ENCODE measurements at places on chromosomes 1 and 21.

GRCh38 chr1:67745875-67746698 is 61.1 kb downstream of the GADD45A start:
- no peak for DNase-seq

DNA sequence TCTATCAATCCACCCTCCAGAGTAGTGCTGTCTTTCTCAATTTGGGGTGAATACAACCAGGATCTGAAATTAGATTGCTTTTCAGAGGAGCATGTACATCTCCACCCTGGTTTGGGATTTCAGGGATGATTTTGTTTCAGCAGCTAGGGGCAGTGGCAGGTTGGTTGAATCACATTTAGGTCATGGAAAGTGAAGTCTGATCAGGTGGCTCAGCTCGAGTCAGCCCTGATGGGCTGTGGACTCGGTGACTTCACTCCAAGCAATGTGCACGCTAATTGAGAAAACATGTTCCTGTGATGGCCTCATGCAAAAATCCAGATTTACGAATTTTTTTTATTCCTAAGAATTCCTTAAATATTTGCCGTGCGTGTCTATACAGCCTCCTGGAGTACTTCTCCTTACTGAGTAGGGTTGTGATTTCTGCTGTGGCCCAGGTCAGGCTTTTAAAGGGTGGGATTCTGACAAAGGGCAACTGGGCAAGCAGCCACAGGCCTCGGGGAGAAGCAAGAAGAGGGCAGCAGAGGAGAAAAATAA is 7.5 kb downstream of the NGF start:
- DNase-seq = no peak

DNA sequence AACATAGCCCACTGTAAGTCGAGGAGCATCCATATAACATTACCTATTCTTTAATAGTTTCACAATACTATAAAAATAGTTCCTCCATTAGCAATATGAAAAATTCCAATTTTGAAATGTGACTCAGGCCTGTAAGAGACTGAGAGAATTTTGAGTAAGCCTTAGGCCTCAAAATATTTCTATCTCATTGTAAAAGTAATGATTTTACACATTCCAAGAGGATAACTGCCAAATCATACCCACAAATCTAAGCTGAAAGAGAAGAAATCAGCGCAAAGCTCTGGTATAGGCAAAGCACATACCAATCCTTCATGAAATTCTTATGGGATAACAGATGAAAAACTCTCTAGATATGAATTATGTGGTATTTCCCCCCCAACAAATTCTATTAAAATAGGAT is 144.1 kb downstream of the CDC42BPA start:
- no peak for DNase-seq

- no peak for DNase-seq
Measured at GRCh38 chr1:236222632-236223031, 59.1 kb downstream of the ERO1B start.

DNA sequence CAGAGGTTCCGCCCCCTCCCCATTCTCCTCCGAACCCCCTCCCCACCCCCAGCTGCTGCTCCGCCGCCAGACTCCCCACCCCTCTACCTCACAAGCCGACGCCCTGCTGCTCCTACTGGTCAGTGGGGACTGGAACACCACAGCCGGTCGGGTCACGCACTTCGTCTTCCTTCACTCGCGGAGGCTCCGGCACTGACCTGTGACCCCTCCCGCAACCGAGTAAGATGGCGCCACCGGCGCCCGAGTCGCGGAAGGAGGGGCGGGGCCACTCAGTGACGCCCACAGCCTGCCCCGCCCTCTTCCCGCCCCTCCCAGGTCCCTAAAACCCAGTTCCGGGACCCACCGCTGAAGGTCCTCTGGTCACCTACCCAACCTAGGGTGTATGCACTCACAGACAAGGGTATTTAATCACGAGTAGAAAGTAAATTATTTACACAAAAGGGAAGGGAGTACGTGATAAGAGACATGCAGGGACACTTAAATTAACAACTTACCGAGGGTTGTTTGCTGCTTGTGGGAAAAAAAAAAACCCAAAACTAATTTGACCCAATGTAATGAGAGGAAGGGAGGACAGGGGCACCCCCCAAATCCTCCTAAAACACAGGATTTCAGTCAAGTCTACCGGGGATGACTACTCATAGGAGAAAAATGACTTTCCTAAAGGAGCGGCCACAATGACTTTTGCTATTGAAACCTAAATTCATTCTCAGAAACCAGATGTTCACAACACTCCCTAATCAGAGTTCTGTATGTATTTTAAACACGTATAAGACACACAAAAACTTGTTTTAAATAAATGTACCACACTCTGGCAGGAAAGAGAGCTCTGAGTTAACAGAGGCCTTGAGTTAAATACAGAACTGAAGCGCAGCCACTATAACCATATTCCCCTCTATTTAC is at the start of gene RIT1:
Gene RIT1 (minus strand): TSS at position 194 of the 900 bp plus-strand sequence. CDS start 588 bp downstream, outside the sequence.
- peak; percentile 95 for DNase-seq

GRCh38 chr1:41666981-41667631 is 182.6 kb upstream of the EDN2 start:
- no peak for DNase-seq

DNA sequence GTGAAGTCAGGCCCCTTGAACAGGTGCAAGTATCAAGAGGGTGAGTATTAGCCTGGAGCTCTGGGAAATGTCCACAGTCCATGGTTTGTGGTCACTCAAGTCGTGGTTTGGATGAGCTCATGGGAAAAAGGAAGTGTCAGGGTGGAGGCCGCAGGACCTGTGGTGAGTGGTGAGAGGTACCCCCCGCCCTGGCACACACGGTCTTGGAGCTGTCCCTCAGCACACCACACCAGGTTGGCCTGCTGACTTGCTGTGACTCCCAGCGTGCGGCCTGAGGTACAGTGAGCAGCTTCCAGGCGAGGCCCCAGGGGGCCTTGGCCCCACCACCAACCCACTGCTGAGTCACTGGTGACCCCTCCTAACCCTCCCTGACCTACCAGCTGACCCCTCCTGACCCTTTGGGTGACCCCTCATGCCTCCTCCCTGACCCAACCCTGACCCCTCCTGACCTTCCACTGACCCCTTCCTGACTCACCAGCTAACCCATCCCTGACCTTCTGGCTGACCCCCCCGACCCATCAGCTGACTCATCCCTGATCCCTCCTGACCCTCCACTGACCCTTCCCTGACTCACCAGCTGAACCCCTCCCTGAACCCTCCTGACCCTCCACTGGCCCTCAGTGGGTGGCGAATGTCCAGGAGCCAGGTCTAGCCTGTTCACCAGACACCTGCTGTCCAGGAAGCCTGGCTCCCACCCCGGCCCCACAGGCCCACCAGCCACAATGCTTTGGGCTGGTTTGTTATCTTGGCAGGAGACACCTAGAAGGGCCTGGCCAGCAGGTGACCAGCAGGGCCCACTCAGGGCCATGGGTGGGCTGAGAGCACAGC is 34.8 kb upstream of the RNF187 start:
- DNase-seq = peak; percentile 52

- DNase-seq = no peak
Measured at GRCh38 chr1:147777694-147778093, 17.3 kb upstream of the GJA5 start.

GRCh38 chr1:199725002-199725565 is 302.4 kb upstream of the NR5A2 start:
- peak; percentile 53 for DNase-seq

GRCh38 chr1:212565079-212565478 is 43.5 kb upstream of the ATF3 start:
- no peak for DNase-seq

DNA sequence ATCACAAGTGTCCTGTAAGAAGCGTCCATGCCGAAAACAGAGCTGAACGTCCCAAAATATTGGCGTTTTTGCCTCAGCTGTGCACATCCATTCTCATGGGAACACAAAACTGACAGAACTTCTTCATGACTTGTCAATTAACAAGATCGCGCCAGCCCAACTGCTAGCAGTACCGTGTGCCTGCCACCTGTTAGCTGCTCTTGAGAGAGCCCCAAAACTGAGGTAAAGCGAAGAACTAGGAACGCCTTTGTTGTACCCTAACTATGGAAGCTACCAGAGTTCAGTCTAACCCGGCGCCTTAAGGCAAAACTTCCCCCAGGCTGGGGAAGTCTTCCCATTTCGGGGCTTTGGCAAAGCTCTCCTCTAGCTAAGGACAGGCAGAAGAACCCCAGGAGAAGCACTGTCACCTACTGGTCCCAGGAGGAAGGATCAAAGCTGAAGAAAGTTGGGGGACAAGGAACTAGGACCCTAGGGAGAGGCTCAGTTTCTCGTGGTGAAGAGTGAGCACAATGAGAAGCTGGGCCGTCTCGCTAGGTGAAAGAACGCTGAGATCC is 719 bp downstream of the EYA3 start:
- peak; percentile 54 for DNase-seq

- DNase-seq = peak; percentile 90
Measured at GRCh38 chr1:1906185-1907097, 8.6 kb upstream of the CALML6 start.

DNA sequence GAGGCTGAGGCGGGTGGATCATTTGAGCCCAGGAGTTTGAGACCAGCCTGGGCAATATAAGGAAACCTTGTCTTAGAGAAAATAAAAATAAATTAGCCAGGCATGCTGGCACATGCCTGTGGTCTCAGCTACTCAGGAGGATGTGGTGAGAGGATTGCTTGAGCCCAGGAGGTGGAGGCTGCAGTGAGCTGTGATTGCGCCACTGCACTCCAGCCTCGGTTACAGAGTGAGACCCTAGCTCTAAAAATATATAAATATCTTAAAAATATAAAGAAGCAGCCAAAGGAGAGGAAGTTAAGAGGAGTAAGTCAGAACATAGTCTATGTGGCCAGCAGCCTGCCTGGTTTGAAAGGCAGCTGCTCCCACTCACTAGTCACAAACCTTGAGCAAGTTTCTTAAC is 4.5 kb upstream of the IL10RB start:
- peak; percentile 39 for DNase-seq

DNA sequence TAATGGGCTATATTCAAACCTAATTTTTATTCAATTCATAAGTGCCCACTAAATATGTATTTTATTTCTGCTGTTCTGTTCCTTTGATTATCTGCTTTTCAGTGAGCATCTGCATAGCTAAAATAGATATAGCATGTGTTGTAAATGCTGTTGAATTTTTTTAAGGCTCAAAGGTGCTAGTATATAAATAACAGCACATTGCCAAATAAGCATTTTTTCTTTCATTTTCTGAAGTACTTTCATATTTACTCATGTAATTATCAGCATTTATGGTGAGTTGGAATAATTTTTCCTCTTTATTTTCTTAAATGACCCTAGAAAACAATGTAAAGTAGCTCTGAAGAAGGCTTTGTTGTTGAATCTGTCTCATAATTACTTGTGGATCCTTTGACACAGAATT is 69.6 kb upstream of the B3GALT2 start:
- DNase-seq = no peak

- DNase-seq = no peak
Measured at GRCh38 chr1:94899756-94900155, 27.2 kb downstream of the CNN3 start.

- no peak for DNase-seq
Measured at GRCh38 chr1:151529211-151529702, 10.9 kb upstream of the TUFT1 start.

DNA sequence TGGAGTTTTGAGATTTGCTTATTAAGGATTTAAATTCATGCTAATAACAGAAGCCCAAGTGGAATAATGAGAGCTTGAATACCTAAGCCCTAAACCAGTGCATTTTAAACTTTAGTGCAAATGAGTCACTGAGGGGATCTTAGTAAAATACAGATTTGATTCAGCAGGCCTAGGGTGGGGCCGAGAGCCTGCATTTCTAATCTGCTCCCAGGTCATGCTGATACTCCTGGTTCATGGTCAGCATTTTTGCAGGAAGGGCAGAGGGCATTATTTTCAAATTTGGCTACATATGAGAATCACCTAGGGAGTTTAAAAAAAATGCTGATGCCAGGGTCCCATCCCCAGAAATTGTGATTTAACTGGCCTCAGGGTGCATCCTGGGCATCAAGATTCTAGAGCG is 39.3 kb downstream of the DNTTIP2 start:
- no peak for DNase-seq

- DNase-seq = no peak
Measured at GRCh38 chr1:17610713-17611112, 71.2 kb downstream of the ARHGEF10L start.

GRCh38 chr1:162629651-162630050 is 2.6 kb upstream of the DDR2 start:
- peak; percentile 41 for DNase-seq

DNA sequence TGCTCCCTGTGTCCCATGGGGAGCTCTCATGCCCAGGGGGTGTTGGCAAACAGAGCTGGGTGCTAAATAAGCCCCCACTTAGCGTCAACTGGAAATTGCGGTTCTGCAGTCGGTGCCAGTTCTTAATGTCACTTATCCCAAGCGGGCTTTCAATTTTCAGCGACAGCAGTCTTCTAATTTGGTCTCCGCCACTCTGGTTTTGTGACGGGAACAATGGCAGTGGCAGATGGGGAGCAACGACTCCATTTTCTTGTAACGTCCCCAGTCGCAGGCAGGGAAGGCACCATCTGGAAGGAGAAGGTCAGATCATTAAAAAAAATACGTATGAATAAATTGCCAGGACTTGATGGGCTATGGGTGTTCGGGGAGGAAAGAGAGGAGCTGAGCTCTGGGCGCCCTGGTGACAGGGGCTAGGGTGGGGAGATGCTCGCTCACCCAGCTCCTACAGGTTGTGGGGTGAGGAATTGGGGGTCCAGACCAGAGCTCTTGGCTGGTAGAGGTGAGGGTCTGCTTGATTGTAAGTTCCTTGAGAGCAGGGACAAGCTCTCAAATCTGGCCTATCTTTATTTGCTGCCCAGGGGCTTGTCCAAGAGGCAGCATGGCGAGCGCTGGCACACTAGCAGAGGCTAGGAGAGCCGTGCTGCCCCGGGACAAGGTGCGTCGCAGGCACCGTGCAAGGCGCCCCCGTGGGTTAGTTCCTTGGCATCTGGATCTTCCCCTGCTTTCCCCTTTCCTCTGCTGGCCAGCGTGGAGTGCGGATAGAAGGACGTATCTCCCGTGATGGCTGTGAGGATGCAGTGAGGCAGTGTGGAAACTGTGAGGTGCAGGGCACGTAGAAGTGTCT is 105.8 kb downstream of the ARHGEF10L start:
- DNase-seq = no peak

- DNase-seq = peak; percentile 82
Measured at GRCh38 chr1:15430787-15431570, 7.3 kb upstream of the CTRC start.
